ENCODE measurements at places on chromosomes 5 and 9. TPM values are rescaled to one million over a fixed set of nuclear protein-coding genes. Genes with fewer than 3 reads are reported as not detected.

- no peaks in the 10 kb centered on the region for H3K27me3 ChIP-seq
- DNase-seq: no peak
- H3K4me3 ChIP-seq: no peak overlapping the region
Measured at GRCh38 chr5:169080448-169080911, 220.5 kb downstream of the SLIT3 start.

DNA sequence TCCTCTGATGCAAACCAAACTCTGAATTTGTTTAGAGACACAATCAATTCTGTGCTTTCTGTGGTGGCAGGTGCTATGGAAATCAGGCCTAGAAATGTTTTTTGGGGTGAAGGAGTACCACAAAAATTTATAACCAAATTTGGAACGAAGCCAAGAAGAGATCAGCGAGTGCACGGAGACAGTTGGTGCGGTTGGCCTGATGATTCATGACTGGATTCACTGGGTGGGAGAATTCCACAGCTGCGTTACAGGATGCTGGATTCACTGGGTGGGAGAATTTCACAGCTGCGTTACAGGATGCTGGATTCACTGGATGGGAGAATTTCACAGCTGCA lies 135.6 kb upstream of the IRX4 start:
- H3K36me3 ChIP-seq: no peaks in the 10 kb centered on the region
- H3K4me1 ChIP-seq: no peaks in the 10 kb centered on the region
- H3K4me3 ChIP-seq: no peak overlapping the region
- no peak overlapping the region for H3K27ac ChIP-seq
- no peak for DNase-seq
- H3K27me3 ChIP-seq: no peaks in the 10 kb centered on the region

GRCh38 chr9:118059484-118060278 lies 355.5 kb downstream of the TLR4 start:
- H3K27me3 ChIP-seq: no peaks in the 10 kb centered on the region
- no peaks in the 10 kb centered on the region for H3K4me1 ChIP-seq
- H3K4me3 ChIP-seq: no peak overlapping the region
- no peak for DNase-seq
- H3K27ac ChIP-seq: no peak overlapping the region

- no peaks in the 10 kb centered on the region for H3K36me3 ChIP-seq
- H3K27ac ChIP-seq: no peak overlapping the region
- H3K4me3 ChIP-seq: no peak overlapping the region
- no peaks in the 10 kb centered on the region for H3K4me1 ChIP-seq
- no peak for DNase-seq
- no peaks in the 10 kb centered on the region for H3K27me3 ChIP-seq
Measured at GRCh38 chr5:124414973-124415372, 331.5 kb downstream of the ZNF608 start.

- H3K4me3 ChIP-seq: no peak overlapping the region
- no peaks in the 10 kb centered on the region for H3K4me1 ChIP-seq
- H3K36me3 ChIP-seq: no peaks in the 10 kb centered on the region
- DNase-seq: no peak
- no peak overlapping the region for H3K27ac ChIP-seq
- no peaks in the 10 kb centered on the region for H3K27me3 ChIP-seq
Measured at GRCh38 chr5:125467222-125467621, 720.8 kb upstream of the ZNF608 start.

GRCh38 chr5:159525117-159525516 lies 194.8 kb upstream of the IL12B start:
- H3K27me3 ChIP-seq: no peaks in the 10 kb centered on the region
- peaks cover 3% of the 10 kb centered on the region for H3K4me1 ChIP-seq
- no peak overlapping the region for H3K27ac ChIP-seq
- no peak for DNase-seq
- H3K36me3 ChIP-seq: no peaks in the 10 kb centered on the region

GRCh38 chr5:154473581-154474283 lies 4.3 kb downstream of the HAND1 start:
- no peaks in the 10 kb centered on the region for H3K36me3 ChIP-seq
- H3K27ac ChIP-seq: no peak overlapping the region
- no peak for DNase-seq

WHRN gene
- total RNA-seq: 0.50 TPM

TMC1 gene
- 0.06 TPM for total RNA-seq

TAF11L5 gene
- total RNA-seq: not detected
